ENCODE measurements at places on chromosomes 5 and 9.

DNA sequence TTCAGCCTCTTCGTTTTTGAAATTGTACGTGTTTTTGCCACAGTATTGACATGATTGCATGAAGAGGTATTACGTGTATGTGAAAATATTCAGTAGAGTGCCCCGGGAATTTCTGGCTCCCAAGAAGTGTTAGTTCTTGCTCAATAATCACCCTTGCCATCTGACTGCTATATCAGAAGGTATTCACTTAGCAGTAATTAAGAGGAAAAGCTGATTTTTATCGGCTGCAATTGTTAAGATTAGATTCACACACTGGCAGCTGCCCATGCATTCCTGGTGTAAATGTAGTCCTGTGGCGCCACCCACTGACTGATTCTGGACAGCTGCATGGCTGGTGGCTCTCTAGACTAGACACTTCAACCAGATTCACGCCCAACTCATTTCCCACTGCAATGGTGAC is 440.1 kb upstream of the ADAMTS16 start:
- no peak for DNase-seq

DNA sequence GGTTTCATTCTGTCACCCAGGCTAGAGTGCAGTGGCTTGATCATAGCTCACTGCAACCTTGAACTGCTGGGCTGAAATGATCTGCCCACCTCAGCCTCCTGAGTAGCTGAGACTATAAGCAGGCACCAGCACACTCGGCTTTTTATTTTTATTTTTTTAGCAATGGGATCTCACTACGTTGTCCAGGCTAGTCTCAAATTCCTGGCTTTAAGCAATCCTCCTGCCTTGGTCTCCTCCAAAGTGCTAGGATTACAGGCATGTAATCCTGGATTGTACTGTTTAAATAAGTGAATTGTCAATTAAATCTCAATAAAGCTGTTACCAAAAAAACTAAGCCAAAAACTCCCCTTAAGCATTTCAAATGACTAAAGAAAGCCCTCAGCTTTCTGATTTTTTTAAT is 18.9 kb downstream of the GOLPH3 start:
- no peak for DNase-seq

- DNase-seq = no peak
These were observed 226.7 kb downstream of the TLE4 start for GRCh38 chr9:79798450-79798849.

DNA sequence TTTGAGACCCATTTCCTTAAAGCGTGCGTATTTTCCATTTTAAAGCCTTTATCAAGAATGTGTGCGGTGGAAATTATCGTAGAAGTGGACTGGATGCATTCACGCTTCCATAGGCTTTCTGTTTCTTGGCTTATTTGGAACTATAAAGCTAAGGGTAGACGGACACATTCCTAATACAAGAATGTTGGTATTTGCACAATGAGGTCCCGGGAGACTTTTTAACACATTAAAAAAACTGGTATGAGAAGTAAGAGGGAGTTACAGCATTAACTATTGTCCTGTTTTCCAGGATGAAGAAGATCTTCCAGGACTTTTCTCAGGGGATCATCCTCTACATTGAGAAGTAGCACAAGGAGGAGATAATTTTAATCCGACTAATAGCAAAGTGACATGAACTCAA is 653.0 kb downstream of the MTRR start:
- DNase-seq = no peak

- DNase-seq = no peak
These were observed 20.3 kb downstream of the AK8 start for GRCh38 chr9:132857616-132858342.

DNA sequence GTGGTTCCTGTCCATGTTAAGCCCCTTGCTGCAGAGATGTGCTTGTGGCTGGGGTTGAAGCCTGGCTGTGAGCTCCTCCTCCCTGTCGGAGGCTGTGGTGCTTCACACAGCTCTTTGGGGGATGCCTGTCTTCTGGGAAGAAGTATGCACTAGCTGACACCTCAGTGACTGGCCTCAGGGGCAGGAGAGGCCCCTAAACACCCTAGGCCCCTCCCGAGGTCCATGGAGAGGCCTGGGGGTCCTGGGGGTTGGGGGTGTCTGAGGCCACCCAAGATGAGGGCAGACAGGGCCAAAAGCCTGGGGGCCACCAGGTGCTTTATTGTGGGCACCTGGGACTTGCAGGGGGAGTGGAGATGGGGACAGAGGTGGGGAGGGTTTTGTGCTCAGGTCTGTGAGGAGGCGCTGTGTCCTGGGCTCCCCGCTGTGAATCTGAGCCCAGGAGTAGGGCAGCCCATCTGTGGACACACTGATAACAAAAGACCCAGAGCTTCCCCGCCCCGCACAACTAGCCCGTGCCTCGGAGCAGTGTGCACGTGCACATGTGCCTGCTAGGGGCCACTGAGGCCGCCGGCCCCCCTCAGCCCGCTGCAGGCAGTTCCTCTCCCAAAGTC is 92.0 kb downstream of the PHF2 start:
- DNase-seq = no peak
